ENCODE measurements at places on chromosomes 5 and 9. TPM values are rescaled to one million over a fixed set of nuclear protein-coding genes. Genes with fewer than 3 reads are reported as not detected.
A peak's percentile ranks its signal among the peaks of the same experiment; 100 is the strongest.

ACTBL2 gene
- not detected for total RNA-seq

PHF2 gene
- 26.3 TPM for total RNA-seq

DNA sequence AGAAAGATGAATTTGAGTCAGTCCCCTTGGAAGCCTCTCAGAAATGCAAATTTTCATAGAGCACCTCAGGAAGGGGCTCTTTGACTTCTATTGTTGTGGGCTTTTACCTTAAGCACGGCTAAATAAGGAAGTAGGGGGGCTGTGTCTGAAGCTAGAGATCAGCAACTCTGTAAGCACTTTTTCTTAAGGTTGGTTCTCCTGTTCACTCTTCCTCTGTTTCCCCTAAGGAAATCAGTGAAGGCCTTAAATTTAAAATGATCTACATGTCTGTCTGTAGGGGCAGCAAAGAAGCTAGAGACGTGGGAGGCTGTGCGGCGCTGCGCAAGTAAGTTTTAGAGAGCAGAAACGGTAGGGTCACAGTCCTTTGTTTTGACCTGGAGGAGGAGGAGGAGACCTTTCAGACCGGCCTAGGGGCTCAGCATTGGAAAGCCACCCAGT lies 1.2 kb upstream of the CDC14B start:
- DNase-seq = no peak

- peak; percentile 81 for DNase-seq
These were observed 885 bp upstream of the MLLT3 start for GRCh38 chr9:20623021-20623747.

DNA sequence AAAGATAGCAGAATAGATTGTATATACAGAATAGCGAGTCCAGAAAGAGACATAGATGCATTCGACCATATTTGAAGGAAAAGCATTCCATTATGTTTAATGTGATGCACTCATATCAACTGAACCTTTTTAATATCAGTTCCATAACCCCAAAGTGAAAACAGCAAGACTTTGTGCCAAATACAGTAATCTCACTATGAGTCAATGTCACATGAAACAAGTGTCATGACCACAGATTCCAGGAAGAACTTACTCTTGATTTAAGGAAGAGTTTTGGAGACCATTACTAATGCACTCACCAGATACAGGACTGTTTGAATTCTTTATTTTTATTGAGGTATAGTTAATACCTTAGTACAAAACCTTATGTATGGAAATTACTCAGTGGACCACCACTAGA lies 220.5 kb downstream of the SH3GL2 start:
- DNase-seq = no peak

DNA sequence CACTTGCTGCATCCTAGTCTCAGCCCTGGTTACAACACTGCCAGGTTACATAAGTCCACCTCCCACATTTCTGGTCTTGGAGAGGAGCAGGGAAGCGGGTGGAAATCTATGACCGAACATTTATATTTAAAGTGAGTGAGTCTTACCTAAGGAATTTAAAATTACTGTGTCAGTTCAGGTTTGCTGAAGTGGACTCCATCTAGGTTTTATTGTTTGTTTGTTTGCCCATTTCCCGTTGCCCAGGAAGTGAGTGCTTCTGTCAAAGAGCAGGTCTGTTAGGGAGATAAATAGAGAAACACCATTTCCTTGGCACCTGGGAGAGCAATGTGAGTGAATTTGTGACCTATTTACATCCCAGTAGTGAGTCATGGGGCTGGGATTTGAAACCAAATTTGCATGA lies 179.5 kb downstream of the KIF4B start:
- DNase-seq = no peak

DNA sequence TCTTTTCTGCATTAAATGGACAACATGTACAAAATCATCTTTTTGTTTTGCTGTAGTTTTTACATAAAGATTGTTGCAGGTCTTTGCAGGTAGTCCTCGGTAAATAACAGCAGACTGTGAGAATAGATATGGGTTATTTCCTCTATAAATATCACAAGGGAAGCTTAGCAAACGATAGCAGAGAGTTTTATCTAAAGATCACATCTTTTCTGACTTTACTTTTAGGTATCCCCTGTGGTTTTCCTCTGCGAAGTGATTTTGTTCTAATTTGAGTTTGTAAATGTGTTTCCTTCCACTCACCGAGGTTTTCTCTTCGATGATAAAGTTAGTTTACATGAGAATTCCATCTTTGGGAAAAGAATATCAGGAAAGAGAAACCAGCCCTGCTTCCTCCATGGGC lies 109.6 kb downstream of the EGFLAM start:
- no peak for DNase-seq

- no peak for DNase-seq
These were observed 82.2 kb downstream of the IRX2 start for GRCh38 chr5:2669259-2669658.

Measured in activated CD8-positive, alpha-beta memory T cell treated with anti-CD3 and anti-CD28 coated beads, Interleukin-2, amount 10 ng/mL, durations not matched to agents 7 days and 5 days (primary cell).